CD4-positive, alpha-beta T cell treated with Interferon gamma for 1 hour (primary cell): ENCODE measurements at places on chromosomes 1 and 21.
A peak's percentile ranks its signal among the peaks of the same experiment; 100 is the strongest.

DNA sequence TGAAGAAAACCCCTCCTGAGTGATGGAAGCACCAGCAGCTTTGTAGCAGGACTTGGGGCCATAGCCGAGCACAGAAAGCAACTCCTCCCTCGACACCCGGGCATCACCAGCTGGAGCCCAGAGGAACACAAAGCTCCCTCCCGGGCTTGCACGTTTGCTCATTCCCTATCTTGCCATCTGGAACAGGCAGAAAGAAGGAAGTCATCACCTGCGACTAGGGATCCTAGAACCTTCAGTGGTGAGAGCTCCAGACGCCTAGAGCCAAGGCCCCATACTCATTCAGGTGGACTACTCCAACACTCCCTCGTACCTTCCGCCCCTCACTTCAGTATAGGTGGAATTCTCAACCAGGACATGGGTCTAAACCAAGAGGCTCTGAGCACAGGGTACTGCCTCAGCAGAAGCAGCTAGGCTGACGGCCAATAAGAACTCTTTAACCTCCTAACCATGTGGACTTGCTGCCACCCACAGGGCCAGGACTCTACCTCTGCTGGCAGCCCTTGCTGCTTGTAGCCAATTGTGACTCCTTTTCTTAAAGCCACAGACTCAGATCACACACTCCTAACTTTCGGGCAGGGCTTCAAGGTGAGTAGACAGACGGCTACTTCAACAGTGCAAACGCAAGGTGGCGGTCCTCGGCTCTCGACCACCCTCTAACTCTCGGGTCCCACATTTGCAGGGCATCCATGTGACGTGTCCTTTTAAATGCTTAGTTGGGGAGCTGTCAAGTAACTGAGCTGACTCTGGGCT is 65.4 kb downstream of the NPHP4 start:
- no peak for DNase-seq

DNA sequence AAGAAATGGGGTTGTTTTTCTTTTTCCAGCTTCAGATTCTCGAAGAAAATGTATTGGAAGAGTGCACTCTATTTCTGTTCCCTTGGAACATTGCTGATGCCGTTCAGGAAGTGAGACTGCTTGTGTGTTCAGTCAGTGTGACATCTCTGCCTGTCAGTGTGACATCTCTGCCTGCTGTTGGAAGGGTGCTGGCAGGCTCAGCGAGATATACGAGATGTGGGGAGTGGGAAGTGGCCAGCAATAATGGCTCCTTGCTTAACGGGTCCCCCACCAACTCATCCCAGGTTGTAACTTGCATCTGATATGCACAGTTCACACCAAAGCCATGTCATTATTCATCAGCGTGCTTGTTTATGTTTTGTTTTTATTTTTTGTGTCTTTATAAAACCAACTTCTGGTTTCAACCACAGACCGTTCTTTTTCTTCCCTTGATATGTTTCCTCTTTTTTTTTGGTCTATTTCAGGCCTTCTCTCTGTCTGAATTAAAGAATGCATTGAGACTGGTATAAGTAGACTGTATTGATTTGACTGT is 145.4 kb downstream of the GALNT2 start:
- peak; percentile 25 for DNase-seq

DNA sequence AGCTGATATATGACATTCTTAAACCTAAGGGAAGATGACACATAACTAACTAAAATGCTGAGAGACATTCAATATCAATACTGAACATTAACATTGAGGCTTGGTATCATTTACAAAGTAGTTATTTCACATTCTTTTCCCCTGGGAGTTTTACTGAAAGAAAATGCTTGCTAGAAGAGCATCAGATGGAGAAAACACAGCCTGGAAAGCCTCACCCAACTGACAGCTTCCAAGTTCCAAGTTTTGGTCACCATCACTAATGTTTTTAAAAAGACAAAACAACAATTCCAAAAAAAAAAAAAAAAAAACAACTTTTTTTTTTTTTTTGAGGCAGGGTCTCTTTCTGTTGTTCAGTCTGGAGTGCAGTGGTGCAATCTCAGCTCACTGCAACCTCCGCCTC is 80.6 kb downstream of the DSCAM start:
- DNase-seq = no peak

DNA sequence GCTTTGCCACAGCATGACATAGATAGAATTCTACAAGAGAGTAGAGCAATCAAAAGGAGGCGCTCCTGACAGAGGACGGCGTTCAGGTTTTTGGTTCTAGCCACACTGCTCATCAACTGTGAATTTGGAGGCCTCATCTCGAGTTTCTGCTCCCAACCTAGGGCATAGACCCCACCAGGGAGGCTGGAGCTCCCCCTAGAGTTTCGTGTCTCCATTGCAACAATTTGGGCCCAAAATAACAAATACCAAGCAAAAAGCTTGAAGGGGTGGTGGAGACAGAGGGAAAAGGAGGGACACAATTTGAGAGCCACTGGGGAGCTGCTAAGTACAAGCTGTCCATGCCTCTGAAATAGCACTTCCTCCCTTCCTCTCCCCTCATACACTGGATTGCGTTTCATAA is 297.0 kb downstream of the GPATCH2 start:
- no peak for DNase-seq

DNA sequence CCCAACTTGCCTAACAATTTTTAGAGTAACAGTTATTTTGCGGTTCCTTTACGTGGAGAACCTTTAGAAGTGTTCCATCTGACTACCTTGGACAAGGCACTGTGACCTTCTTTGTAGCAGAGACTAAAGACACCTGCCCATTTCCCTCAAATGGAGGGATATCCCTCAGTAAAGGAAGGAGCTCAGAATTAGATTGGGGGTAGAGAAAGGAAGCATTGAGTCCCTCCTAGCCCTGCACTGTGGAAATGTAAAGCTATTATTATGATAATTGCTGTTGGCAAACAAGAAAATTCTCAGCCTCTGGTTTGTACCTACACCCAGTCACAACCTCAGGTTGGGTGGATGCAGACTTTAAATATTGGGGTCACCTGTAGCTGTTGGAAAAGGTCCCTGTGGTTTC is 72.6 kb upstream of the MACF1 start:
- DNase-seq = no peak

- DNase-seq = no peak
Observed at GRCh38 chr21:42659416-42660117, 6.1 kb downstream of the PDE9A start.

DNA sequence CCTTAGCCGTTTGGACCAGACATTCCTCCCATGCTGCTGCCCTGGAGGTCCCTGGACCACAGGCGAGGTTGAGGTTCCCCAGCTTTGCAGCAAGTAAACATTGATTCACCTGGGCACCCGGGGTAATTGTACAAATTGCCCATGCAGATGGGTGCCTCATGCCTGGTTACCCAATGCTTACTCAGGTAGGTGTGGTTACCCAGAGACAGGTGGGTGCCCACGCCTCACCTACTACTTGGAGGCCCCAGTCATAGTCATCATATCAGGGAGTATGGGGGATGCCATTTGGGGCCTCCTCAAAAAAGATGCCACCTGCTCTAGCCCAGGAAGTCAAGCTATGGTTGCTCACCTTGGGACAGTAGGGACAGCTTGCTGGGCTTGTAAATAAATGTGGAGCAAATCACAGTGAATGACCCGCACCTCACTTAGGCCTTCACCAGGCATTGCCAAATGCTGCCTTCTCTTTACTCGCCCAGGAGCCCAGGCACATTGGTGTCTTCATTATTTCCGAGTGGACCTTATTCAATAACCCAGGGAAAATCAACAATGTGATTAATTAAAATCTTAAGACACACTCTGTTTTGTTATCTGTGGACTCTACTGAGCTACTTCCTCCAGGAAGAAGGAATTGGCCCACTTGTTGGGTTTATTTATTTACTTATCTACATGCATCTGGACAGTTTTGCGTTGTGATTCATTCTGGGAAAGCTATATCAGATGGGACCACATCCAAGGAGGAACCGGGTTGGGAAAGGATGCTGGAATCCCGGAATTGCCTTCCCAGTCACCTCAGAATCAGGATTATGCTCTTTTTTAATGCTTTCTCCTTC is 35.6 kb upstream of the GRHL3 start:
- no peak for DNase-seq

GRCh38 chr1:226571893-226572292 is 23.3 kb downstream of the STUM start:
- DNase-seq = no peak

DNA sequence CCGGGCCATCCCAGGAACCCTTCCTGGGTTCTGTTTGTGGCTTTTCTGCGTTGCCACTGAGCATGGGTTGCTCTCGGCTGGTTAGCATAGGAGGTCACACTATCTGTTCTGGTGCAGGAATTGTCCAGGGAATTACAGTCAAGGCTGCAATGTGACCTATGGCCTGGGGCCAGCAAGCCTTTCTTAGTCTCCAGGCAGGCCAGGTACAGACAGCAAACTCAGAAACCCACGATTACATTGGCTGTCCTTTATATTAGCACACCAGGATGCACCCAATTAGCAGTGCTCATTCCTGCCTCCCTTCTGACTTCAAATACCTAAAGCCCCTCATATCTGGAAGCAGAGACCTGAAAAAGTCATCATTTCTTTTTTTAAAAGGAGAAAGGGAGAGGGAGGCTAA is 55.2 kb downstream of the CD247 start:
- no peak for DNase-seq

DNA sequence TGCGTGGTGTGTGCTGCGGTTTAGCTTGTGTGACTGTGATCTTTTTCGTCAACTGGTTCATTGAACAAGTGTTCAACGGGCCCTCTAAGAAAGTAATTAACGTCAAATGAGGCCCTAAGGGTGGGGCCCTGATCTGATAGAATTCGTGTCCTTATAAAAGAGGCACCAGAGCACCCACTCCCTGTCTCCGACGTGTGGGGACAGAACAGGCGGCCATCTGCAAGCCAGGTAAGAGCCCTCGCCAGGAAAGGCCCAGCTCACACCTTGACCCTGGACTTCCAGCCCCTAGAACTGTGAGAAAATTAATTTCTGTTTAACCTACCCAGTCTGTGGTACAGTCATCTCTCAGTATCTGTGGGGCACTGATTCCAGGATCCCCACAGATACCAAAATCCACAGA is 20.4 kb upstream of the SAMD11 start:
- DNase-seq = no peak

DNA sequence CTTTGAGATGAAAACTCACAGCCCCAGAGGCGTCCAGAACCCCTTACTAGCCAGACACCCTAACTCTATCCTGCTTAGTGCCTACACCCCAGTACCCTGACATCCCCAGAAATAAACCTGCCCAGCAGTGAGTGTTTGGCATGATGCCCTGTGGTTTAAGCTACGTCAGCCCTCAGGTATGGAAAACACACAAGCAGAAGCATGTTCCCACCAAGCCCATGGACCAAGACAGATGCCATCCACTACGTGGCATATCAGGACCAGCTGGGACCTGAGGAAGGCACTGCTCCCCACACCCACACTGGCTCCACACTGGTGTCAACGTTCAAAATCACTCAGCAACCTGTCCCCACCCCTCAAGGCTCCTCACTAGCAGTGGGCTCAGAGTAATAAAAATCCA is 116.4 kb downstream of the SYT2 start:
- no peak for DNase-seq

GRCh38 chr1:25799935-25800702 is at the start of gene SELENON:
TSS of gene SELENON (plus strand) at chr1:25800193. CDS start at chr1:25800231, 38 bp downstream.
- no peak for DNase-seq

GRCh38 chr1:164635059-164635802 is 76.2 kb downstream of the PBX1 start:
- no peak for DNase-seq

DNA sequence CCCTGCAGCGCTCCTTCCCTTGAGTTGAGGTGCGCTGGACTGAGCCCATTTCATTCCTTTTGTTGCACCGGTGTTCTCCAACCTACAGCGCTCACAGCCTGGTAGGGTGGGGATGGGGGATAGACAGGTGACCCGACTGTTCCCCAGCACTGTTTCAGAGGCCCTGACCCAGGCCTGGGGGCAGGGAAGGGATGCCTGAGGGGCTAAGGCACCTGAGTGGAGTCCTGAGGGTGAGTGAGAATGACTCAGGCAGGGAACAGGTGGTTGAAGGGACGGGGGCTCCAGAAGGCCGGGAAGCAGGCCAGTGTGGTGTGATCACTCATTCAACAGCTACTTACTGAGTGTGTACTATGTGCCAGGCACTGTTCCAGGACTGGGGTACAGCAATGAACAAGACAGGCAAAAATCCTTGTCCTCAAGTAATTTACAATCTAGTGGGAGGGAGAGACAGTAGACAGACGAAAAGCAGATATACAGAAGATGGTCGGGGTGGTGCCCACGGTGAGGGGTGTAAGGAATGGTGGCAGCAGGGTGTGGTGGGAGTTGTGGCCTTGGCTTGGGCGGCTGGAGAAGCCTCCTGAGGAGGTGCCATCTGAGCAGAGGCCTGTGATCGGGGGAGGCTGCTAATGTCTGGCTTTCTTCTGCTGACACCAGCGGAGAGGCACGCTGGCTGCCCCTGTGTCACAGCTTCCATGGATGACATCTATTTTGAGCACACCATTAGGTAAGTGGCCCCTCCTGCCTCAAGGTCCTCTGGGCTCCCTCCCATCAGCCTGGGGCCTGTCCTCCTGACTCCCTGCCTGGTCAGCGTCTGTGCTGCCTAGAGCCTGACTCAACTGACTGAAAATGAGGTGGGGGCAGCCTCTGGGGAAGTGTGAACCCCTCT is 37.4 kb downstream of the ACOT11 start:
- DNase-seq = no peak

DNA sequence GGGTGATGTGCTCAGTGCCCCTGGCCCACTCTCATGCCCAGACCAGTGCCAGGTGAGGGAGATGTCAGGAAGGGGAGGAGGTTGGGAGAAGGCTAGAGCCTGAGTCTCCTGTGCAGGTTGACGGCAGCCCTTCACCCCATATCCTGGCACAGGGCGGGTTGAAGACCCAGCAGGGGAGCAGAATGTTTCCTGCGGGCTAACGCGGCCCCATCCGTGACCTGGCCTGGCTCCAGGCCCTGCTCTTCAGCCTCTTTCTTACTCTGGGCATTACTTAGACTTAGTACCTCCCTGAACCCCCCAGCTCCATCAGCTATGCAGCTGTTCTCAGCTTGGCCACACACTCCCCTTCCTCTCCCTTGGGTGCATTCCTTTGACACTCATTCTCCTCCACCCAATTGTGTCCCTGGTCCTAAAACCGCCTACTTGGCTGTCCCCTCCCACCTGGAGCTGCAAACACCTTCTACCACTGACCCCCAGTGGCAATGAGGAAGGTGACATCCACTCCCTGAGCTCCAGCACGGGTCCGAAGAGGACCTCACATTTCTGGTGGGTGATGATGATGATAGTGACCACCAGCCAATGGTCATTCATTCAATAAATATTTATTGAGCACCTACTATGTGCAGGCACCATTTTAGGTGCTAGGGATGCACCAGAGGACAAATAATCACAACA is 179.0 kb downstream of the PTPRU start:
- no peak for DNase-seq

GRCh38 chr1:187842406-187843165 is 1013.8 kb downstream of the PLA2G4A start:
- DNase-seq = no peak

GRCh38 chr1:32266921-32267591 is 16.0 kb downstream of the LCK start:
- no peak for DNase-seq

DNA sequence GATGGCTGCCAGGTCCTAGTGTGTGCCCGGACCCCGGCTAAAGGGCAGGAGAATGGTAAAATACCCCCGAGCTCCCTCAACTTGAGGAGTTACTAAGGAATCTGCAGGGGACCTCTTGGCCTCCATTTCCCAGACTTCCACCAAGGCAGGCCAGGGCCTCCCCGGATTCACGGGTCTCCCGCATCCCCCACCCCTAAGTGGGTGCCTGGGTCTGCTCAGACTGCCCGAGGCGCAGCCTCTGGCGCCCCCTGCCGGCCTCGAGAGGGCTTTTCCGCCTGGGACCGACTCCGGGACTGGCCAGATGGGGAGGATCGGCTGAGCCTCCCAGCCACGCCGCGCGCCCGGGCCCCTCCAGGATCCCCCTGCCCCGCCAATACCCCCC is 1.7 kb downstream of the PLEKHG5 start:
- peak; percentile 72 for DNase-seq

GRCh38 chr21:43877936-43878575 is 13.0 kb downstream of the AGPAT3 start:
- DNase-seq = no peak
